ENCODE measurements at places on chromosomes 2 and 18. TPM values are rescaled to one million over a fixed set of nuclear protein-coding genes. Genes with fewer than 3 reads are reported as not detected.

DNA sequence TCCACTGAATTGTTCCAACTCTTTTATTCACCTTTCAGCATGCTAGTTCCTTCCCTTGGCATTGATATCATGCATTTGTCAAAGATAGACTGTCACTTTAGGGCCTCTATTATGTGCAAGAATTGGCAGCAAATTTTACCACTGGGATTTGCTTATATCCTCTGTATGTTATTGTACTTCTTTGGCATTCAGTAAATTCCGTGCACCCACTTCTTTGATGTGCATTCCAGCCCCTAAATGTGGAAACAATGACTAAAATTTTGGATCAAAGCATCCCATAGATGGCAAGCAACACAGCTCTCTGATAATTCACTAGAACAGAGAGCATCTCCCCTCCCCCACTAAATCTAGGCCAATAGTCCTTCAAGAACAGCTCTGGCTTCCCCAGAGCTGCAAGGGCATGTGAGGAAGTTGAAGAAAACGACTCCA is 399.0 kb upstream of the HNRNPA3 start:
- no peak for DNase-seq

DNA sequence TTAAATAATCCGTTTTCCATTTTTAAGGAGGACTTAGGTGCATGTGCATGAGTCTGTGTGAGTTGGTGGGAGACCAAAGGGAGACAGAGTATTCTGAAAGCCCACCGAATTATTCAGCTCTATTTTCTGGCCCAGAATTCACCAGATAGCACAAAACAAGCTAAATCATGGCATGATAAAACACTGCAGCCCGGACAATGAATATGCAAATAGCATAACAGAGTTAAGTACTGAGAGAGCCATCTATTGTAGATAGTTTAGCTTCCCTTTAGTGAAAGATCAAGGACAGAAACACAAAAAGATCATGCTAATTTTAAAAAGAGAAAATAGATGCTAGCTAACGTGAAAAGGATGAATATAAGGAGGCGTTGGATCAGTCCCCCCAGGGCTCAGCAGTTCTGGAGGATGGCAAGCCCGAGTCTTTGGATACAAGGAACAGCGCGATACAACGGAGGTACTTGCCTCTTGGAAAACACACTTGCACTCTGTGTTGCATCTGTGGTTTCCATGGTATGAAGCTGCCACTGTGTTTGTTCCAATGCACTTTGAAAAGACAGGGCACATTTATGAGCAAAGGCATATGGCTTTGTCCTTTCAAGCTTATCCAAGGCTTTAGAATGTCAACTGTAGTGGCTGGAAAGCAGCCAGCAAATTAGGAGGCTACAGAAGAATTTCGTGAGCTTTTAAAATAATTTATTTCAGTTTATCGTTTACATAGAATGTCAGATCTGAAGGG is 119.9 kb downstream of the LYPD1 start:
- no peak for DNase-seq

- DNase-seq: no peak
Measured at GRCh38 chr2:239488125-239488524, 87.3 kb upstream of the HDAC4 start.

- DNase-seq: no peak
Measured at GRCh38 chr2:232959139-232959538, 53.9 kb downstream of the NGEF start.

- no peak for DNase-seq
Measured at GRCh38 chr2:121665504-121665903, 16.2 kb upstream of the CLASP1 start.

DNA sequence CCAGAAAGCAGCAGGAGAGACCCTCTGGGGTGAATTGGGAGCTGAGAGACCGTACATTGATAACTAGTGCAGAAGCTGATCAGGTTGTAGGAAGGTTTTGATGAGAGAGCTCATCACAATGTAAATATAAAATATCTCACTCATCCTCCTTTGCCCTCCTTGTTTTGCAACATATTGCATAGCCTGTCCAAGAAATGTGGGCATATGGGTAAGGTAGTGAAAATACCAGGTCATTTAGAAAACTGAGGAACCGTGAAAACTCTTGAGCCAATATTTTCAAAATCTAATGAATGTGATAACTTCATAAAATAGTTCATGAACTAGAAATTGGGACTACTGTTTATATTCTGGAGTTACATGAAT is 31.4 kb downstream of the C18orf54 start:
- DNase-seq: no peak

- DNase-seq: no peak
Measured at GRCh38 chr2:236998758-236999157, 86.9 kb upstream of the COPS8 start.

- DNase-seq: no peak
Measured at GRCh38 chr18:79763407-79763806, 34.3 kb upstream of the KCNG2 start.

- DNase-seq: no peak
Measured at GRCh38 chr2:62143696-62144095, 52.2 kb upstream of the B3GNT2 start.

DNA sequence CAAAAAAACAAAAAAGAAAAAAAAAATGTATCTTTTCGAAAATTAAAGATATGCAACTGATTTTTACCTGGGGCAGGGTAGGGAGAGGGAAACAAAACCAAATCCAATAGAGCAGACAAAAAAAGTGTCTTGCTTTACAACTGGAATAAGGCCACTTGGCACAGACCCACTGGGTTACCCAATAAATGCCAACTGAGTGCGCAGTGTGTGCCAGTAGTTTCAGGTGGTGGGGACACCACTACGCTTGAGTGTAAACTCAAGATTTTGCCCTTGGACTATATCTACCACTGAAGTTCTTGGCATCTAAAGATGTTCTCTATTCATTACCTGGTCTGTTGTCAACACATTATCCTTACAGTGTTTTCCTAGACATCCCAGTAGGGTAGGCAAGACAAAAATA is 16.3 kb downstream of the VPS4B start:
- no peak for DNase-seq

DNA sequence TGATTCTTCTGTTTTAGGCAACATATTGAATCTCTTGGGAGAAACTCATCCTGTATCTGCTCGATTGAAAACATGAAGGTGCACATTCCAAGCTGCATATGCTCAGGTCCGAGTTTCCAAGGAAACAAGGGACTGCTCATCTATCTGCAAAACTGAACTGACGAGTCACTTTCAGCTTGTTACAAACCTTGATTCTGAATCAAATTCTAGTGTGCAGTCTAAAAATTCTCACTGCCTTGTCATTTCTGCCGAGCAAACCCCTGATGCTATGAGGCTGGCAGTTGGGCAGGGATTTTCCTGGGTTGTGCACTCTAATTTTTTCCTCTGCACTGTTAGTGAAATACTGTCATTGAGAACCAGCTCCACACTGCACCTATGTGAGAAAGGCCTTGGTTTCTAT is 101.3 kb upstream of the ETAA1 start:
- no peak for DNase-seq

GRCh38 chr2:210072922-210073509 is 70.6 kb downstream of the RPE start:
- no peak for DNase-seq

DNA sequence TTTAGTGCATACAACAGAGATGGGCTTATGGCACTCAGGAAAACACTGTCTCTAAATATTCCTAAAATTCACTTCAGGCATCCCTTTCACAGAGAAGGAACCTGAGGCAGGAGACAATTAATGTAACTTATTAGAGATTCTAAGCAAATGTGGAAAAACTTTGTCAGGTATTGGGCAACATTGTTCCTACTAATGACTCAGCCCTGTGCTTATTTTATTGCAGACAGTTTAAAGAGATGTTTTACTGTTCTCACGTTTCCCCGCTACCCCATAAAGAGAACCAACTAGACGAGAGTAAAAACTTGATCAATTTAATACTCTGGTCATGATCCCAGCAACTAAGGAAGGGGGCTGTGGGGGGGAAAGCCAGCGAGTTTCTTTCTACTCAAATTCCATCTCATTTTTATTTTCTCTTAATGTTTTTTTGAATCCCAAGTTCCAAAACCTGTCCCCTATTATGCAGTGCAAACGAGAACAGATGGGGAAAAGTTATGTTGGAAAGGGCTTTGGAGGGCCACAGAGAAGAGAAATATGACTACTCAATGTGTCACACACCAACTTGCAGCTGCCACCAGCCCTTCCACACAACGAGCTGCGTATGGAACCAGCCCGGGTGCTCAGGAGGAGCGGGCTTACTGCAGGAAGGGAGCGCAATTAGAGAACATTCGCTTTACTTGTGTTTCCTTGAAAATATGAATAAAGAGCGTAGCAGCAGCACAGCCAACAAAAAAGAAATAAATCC is 18.7 kb upstream of the ACVR1 start:
- DNase-seq: no peak

SRD5A2 gene
- total RNA-seq: not detected

ACVR1C gene
- total RNA-seq: 0.52 TPM

EEF1B2 gene
- total RNA-seq: 393 TPM

ABCG8 gene
- total RNA-seq: not detected

PIAS2 gene
- total RNA-seq: 42.3 TPM

CCDC85A gene
- 3.1 TPM for total RNA-seq

TNFRSF11A gene
- total RNA-seq: 11.1 TPM

SULT1C4 gene
- total RNA-seq: 2.7 TPM

EDAR gene
- not detected for total RNA-seq

All from posterior vena cava (tissue), 2 donors.